ENCODE measurements at places on chromosomes 12 and 14.

DNA sequence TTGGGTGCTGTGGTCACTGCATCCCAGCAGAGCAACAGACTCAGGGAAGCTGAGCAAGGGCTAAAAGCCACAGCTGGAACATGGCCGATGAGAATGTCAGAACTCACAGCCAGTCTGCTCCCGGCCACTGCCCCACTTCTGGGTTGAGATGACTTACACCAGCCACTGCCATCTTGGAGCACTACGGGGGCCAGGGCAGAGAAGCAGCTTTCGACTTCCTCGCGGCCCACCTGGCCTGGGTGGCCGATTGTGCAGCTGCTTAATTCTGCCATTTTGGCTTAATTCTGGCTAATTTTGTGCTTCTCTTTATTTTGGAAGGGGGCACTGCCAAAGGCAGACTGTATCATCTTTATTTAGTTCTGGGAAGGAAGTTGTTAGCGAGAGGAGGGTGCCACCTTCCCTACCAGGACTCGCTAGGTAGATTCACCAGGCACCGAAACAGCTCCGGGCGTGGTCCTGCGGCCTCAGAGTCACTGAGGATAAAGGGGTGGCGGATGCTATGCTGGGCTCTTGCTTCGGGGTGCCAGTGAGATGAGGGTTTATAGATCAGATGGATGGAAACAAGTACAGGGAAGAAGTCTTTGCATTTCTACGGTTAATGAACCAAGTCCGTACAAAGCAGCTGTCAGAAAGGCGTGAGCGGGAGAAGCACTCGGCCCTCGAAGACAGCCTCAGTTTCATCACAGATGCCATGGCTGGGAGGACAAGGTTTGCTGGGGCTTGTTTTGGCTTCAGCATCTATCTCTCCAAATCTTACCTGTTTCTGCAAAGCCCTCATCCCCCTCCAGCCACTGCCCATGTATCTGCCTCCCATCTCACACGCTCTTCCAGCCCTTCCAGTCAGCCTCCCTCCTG, 147.8 kb downstream of the PIWIL1 start:
- DNase-seq, result no peak

DNA sequence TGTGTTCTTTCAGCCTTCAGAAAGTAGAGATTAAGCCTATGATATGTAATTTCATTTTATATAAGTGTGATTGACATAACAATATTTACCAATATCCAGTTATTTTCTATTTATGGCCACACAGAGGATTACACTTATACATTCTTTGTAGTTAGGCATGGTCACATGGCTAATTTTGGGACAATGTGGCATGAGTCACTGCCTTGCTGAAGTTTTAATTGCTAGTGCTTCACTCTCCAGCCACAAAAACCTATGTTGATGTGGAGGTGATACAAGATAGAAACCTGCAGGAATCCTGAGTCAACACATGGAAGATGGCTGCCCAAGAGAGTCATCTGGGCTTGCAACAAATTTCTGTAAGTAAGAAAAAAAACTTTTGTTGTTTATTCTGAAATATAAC, 17.0 kb downstream of the CLEC14A start:
- no peak for DNase-seq

DNA sequence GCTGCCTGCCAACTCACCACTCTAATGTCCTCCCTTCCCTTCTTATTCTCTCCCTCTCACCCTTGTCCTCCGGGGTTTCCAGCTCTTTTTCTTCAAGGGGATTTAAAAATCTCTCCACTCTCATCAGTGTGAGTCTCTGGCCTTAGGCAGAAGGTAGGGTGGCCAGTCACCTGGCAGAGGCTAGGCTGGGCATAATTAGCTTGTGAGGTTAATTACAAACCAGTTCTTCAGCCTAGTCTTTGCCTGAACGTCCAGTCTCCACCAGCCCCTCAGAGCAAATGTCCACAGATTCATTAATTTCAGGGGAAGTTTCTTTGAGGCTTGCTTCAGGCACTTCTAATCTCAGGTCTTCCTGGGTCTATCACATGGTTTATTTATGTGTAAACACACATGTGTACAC, 6.7 kb downstream of the KRT7 start:
- DNase-seq, result no peak

DNA sequence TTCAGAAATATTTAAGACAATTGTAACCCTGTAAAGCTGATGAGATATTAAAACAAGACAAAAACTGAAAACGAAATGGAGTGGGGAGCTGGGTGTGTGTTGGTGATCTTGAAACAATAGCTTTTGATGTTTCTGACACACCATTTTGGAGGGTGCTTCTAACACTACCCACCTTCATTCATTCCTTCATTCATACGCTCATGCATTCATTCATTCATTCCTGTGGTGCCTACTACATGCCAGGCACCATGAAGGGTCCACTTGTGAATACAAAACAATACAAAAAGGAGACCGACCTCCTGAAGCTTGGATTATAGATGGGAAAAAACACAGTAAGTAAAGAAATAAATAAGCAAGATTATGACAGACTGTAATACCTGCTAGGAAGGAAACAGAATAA, 60.5 kb downstream of the FOXN3 start:
- no peak for DNase-seq

DNA sequence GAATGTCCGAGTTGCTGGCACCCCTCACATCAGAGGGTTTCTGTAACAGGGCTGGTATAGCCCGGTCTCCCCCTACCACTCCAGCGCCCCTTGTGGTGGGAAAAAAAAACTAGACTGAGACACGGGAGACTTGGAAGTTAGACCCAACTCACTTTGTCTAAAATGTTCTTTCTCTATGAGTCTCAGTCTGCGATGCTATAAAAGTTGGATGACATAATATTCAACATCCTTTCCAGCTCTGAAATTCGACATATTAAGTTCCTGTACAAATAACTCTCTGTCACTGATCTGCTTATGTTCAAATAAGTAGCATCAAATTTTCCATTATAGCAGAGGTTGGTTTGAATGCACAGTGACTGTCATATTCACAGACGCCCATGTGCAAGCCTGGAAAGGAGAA, 25.7 kb upstream of the TC2N start:
- no peak for DNase-seq

Measured in stimulated activated CD4-positive, alpha-beta T cell treated with anti-CD3 and anti-CD28 coated beads, Interleukin-4, amount 100 ng/mL, for 4 hours (primary cell).